A549 (cell line): ENCODE measurements at places on chromosomes 12 and 14.

DNA sequence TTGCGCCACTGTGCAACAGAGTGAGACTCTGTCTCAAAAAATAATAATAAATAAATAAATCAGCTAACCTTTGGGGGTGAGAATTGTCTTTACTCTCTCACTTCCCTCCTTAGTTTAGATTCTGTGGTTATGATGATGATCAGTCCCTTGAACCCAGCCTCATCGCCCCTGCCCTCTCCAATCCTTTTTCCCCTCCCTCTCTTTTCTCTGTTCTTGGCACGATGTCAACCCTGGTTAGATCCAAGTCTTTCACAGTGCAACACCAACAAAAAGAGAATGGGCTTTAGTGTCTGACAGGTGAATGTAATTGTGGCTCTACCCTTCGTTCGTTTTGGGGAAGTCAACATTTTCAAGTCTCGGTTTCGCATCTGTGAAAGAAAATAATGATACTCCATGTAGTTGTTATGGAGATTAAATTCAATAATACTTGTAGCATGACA is 59.0 kb downstream of the NTN4 start:
- DNase-seq: no peak

DNA sequence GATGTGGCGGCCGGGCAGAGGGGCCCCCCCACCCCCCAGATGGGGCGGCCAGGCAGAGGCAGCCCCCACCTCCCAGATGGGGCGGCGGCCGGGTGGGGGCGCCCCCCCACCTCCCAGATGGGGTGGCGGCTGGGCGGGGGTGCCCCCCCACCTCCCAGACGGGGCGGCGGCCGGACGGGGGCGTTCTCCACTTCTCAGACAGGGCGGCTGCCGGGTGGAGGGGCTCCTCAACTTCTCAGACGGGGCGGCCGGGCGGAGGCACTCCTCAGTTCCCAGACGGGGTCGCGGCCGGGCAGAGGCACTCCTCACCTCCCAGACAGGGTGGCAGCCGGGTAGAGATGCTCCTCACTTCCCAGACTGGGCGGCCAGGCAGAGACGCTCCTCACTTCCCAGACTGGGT is 469.8 kb downstream of the PCNX1 start:
- DNase-seq: no peak

- DNase-seq: no peak
Measured at GRCh38 chr12:58727521-58727920, 192.8 kb downstream of the LRIG3 start.

GRCh38 chr14:45199230-45199629 is 53.8 kb downstream of the MIS18BP1 start:
- no peak for DNase-seq

DNA sequence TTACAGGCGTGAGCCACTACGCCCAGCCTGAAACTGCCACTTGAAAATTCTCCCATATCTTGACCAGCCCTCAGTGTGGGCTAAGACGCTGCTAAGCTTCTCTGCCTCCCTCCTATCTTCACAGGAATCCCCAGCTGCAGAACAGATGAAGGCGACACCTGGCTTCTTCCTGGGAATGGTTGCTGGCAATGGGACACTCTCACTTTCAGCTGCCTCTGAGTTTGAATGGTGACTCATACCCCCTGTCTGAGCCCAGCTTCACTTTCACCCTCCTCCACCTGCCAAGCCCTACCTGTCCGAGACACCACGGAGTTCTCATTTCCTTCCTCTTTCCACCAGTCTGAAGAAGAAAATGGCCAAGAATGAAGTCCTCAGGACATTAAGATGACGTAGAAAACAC is 18.3 kb upstream of the VASH1 start:
- no peak for DNase-seq
